COR-L47 (cell line): ENCODE measurements at places on chromosomes 11 and 22.

DNA sequence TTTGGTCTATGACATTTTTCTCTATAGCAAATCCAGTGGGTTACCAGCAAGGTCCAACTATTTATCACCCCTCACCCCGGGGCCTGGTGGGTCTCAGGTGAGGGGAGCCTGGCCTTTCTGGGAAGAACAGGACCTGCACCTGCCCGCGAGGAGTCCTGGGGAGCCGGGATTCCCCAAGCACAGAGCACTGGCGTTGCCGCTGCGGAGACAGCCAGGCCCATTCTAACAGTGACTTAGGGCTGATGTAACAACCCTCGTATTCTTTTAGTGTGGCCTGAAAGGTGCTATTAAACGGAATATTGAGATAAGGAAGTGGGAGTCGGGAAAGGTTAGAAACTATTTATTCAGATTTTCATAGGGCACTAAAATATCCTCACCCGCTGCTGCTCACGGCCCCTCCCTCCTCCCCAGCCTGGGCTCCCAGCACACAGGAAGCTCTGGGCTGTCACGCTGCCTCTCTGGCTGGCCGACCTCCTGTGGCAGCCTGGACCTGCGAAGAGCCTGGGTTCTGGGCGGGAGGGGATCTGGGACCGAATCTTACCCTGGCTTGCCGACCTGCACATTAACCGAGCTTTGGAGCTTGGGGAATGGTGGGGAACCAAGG, 141.2 kb downstream of the MIAT start:
- DNase-seq: no peak

DNA sequence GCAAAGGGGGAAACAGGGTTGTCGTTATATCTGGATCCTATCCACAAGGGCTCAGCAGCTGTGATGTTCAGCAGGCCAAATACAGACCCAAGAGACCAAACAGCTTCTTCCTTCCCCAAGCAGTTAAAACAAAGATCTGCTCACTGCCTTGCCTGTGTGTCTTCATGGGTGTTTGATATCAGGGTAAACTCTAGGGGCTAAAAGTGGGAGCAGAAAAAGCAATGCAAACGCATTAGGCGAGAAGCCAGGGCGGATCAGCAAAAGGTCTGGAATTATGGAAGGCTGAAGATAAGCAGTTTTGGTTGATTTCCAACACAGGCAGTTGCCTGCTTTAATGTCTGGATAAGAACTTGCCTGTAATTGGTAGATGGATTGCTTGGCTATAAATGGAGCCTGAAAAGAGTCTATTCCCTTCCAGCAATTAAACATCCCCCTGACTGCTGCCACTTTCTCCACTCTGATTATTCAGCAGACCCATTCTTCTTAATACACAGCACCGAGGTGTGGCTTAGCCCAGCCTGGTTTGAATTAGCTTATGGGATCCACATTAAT, 126.3 kb downstream of the COMMD9 start:
- no peak for DNase-seq

DNA sequence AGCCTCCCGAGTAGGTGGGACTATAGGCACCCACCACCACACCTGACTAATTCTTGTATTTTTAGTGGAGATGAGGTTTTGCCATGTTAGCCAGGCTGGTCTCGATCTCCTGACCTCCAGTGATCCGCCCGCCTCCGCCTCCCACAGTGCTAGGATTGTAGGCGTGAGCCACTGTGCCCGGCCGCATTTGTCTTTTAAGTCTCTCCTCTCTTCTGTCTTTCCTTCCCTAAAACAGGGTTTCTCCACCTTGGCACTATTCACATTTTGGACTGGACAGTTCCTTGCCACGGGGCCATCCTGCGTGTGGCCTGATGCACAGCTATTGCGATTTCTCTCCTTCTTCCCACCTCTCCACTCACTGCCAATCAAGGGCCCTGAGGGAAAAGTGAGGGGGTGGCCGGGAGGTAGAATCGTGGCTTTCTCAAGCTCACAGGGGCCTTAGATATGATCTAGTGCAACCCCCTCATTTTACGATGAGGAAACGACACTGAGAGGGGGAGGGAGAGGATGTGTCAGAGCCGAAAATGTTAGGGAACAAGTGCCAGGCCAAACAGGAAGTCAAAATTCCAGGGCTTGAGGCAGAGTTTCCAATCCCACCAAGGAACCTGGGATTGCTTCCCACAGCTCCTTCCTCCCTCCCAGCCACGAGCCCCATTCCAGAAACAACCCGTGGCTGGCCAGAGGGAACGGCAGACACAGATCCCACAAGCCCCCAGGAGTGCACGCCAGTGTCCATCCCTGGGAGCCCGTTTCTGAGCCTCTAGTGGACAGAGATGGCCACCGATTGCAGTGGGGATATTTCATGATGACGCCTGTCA, 21.2 kb downstream of the SCGB1A1 start:
- no peak for DNase-seq

- DNase-seq: peak; percentile 43
Measured at GRCh38 chr22:43014316-43014868, 557 bp downstream of the PACSIN2 start.

- no peak for DNase-seq
Measured at GRCh38 chr11:103608566-103608965, 427.9 kb upstream of the DDI1 start.
